ENCODE measurements at places on chromosomes 6 and 20. TPM values are rescaled to one million over a fixed set of nuclear protein-coding genes. Genes with fewer than 3 reads are reported as not detected.

- DNase-seq: no peak
Measured at GRCh38 chr6:52549428-52549827, 27.4 kb downstream of the TRAM2 start.

DNA sequence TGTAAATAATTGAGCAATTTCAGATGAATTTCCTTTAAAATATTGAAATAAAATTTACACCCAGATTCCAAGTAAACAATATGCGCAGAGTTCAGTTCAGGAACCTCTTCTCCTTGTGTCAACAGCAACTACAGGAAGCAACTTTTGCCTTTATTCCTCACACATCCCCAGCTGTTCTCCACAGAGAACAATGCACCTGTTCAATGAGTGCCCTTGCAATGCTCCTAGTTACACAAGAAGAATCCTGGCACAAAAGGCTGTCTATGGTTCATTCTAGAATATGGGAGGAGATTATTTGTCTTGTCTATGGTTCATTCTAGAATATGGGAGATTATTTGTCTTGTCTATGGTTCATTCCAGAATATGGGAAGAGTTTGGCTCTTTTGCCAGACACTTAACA, 454.9 kb downstream of the BTBD3 start:
- DNase-seq: no peak

DNA sequence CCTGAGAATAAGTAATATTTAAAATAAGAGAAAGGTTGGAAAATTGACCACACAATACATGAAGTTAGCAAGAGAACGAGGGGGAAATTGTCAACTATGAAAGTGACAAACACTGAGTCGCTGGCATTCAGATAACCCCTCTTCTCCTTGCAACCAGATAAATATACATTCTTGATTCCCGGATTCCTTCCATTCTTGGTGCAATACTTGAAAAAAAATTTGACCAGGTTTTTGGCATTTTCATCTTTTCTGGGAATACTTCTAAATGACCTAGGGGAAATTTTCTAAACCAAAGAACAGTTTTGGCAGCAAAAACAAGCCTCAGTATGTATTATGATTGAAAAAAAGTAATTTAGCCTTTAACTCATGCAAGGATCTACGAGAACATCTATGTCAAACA, 164.0 kb downstream of the PDE7B start:
- DNase-seq: no peak

Gene MTFR2
- 3.7 TPM for total RNA-seq

- no peak for DNase-seq
Measured at GRCh38 chr6:6509284-6509683, 79.2 kb upstream of the LY86 start.

Gene ZC2HC1B
- not detected for total RNA-seq

- no peak for DNase-seq
Measured at GRCh38 chr6:64376394-64376793, 740.8 kb downstream of the PHF3 start.

GRCh38 chr6:24931718-24932691, 3.8 kb downstream of the RIPOR2 start:
- peak; percentile 49 for DNase-seq

- DNase-seq: no peak
Measured at GRCh38 chr6:169240591-169241390, 12.9 kb downstream of the THBS2 start.

Gene ARG1
- total RNA-seq: 5.3 TPM

Gene GNMT
- 0.99 TPM for total RNA-seq

Gene TCP1
- 205 TPM for total RNA-seq

Gene CYP39A1
- not detected for total RNA-seq

Gene GLP1R
- total RNA-seq: not detected

DNA sequence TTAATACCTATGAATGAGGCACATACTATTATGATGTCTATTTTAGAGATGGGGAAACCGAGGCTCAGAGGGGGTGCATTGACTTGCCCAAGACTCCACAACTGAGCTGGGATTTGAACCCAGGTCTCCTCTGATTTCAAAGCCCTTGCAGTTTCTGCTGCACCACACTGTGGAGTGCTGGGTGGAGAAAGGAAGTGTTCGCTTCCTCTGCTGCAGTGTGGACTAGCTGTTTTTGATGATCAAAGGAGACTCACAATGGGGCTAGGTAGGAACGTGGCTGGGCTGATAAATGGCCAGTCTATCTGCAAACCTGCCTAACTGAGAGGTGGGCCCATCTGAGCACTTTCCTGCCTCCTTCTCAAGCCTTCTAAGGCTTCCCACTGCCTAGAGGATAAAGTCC, 87.2 kb downstream of the CD40 start:
- no peak for DNase-seq

GRCh38 chr6:53111865-53112264, 36.8 kb downstream of the GCM1 start:
- DNase-seq: no peak

DNA sequence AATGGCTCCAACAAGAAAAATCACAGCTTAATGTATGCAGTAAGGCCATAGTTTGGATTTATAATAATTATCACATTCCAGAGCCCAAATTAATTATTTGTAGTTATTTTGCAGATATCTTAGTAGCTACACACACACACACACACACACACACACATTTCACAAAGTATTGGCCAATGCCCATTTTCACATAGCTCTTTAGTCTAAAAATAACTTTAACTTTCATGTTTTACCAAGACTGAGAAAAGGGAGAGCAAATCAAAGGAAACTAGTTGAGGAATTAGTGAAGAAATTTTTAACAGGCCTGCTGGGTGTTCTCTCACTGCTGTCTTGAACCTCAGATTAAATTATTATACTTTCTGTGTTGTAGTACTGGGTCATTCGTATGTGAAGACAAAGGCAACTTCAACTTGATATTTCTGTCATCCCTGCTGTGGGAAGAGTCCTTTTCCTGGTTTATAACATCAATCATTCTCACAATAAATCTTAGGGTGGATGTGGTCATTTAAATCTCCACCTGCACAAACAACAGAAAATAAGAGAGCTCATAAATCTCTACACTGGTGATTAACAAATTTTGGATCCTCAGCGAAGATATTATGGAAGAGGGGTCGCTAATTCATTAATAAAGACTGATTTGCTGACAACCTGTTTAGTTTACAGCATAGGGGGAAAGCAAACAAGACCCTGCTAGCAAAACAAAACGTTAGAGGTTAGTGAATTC, 1.6 kb upstream of the TCF21 start:
- no peak for DNase-seq

Gene CST1
- total RNA-seq: not detected

Gene LST1
- 12.9 TPM for total RNA-seq

Gene TCF21
- total RNA-seq: not detected

DNA sequence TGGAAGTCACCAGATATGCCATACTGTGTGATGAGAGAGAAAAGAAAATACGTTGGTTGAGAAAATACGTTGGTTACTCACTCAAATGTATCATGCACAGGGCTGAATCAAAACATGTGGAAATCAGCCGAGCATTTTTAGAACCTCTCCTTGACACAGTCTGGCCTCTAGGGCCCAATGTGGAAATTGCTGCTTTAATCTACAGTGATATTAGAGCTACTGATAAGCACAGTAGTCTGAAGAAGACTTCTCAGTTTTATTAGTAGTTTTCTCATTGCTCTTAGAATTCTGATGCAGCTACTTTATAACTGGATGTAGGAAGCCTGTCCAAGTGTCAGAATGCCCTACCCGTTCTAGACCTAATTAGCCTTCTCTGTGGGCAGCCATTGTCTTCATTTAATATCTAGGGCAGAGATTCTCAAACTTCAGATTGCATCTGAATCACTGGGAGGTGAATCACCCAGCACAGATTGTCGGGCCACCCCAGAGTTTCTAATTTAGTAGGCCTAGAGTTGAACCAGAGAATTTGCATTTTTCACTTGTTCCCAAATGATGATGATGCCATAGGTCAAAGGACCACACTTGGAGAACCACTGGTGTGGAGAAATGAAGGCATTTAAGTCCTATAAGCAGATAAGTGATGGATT, 229.1 kb downstream of the PLCB1 start:
- no peak for DNase-seq

DNA sequence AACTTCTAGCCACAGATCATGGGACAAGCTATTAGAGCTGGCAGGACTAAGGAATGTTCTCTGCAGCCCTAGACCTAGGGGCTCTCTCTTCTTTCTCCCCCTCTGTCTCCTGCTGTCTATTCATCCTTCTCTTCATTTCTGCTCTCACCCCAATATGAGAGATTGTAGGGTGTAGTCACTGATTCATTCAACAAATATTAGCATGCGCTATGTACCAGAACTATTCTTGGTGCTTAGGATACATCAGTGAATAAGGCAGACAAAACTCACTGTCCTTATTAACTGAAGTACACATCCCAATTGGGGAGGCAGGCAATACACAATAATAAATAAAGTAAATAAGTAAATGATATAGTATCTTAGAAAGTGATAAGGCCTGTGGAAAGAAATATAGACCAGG, 14.7 kb upstream of the SIRPB2 start:
- DNase-seq: no peak

Gene PREP
- total RNA-seq: 33.8 TPM

DNA sequence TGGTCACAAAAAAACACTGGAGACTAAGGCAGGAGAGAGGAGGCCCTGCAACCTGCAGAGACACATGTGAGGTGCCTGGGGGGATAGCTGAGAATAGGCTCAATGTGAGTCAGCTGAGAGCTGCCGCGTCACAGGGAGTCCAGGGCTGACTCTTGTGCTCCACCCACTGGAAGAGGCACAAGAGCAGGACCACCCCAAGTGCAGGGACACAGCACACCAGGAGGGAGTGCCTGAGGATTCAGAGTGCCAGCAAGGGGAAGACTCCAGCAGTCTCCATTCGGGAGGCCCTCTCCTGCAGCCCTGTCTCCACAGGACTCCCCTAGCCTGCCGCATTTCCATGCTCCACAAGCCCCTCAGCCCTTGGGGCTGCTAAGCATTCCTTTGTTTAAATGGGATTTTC, 105.5 kb downstream of the HUS1B start:
- DNase-seq: no peak

Gene ISM1
- total RNA-seq: 0.67 TPM

- DNase-seq: no peak
Measured at GRCh38 chr6:69593706-69594105, 203.1 kb downstream of the LMBRD1 start.

DNA sequence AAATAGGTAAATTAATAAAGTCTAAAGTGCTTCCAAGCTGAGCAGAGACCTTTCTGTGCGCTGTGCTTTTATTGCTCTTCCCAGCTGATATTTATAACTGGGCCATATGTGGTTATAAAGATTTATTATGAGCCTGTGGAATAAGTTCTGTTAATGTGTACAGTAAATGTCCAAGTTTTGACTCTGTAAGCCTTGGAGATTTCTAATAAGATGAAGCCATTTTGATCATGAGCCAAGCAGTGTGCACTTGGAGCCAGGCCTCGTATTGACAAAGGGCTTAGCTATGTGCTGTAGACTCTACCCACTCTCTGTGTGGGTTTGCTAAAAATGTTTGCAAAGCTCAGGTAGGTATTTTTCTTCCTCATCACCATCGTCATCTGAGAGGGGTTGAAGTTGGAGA, 361.1 kb downstream of the FOXA2 start:
- DNase-seq: no peak

Gene DDO
- not detected for total RNA-seq

GRCh38 chr6:151722342-151722741, 85.1 kb upstream of the ESR1 start:
- DNase-seq: no peak

DNA sequence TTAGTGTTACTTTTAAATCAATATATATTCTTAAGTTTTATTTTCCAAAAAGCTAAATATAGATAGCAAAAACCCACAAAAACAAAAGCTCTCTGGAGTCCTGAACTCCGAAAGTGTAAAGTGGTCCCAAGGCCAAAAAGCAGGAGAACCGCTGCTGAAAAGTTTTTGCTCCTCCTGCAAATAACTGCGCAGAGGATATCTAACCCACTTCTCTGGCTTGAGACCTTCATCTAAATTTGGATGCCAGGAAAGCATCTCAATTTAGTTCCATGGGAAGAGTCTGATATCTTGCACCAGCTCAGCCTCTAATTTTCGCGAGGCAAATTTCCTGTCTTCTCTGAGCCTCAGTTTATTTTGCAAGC, 523 bp downstream of the MRPS10 start:
- DNase-seq: no peak
